Naive B cell (primary cell): ENCODE measurements at places on chromosomes 13 and 19. TPM values are rescaled to one million over a fixed set of nuclear protein-coding genes. Genes with fewer than 3 reads are reported as not detected.

The TNFSF9 gene
- 1.2 TPM for polyA plus RNA-seq

The ANKLE1 gene
- polyA plus RNA-seq, result not detected

The PABPC3 gene
- 0.09 TPM for polyA plus RNA-seq

The ZNF583 gene
- 16.9 TPM for polyA plus RNA-seq

The SELENOV gene
- not detected for polyA plus RNA-seq

The SHANK1 gene
- not detected for polyA plus RNA-seq

The ZNF578 gene
- polyA plus RNA-seq, result 3.8 TPM

The ZNF547 gene
- polyA plus RNA-seq, result 1.2 TPM

GRCh38 chr13:24612726-24613125 lies 67.5 kb upstream of the ATP12A start:
- DNase-seq, result no peak

- no peak for DNase-seq
Measured at GRCh38 chr19:5683177-5683886, 2.5 kb downstream of the HSD11B1L start.

DNA sequence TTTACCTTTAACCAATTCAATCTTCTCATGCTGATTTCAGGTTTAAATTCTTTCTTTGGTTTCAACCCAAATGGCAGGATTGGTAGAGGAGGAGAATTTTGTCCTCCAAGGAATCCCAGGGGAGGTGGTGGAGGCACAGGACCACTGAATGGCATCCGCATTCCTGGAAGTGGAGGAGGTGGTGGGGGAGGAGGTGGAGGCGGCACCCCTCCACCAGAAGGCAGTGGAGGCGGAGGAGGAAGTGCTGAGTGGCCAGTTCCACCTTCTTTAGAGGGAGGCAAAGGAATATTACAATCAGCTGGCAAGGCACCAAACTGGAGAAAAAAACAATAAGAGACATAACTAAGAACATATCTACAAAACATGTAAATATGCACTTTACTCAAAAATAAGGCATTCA lies 192.9 kb downstream of the DIAPH3 start:
- no peak for DNase-seq

DNA sequence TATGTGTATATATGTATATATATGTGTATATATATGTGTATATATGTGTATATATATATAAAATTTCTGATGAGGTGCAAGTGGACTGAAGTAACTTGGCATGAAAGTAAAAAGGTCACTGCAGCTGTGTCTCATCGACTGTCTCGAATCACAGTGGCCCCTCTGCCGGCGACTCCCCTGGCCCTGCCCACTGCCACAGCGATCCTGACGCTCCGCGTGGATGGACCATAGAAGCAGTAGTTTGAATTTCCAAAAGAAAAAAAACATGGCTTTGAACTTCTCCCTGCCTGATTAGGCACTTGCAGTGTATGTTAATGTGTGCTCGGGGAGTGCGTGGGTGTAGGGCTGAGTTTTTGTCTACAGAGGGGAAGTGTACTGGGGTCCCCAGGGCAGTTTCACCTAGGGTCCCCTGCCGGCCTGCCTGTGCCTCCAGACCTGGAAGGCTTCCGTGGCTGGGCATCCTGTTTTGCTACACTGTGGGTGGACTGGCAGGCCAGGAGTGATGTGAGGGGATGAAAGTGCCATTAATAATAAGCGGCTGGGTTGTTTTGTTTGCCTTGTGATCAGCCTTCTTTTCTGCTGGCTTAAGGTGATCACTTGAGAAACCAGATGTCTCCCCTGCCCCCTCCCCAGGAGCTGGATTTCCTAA lies 10.8 kb downstream of the ZIC5 start:
- no peak for DNase-seq

- no peak for DNase-seq
Measured at GRCh38 chr19:43501661-43502418, 2.7 kb downstream of the PHLDB3 start.

- DNase-seq, result peak; percentile 72
Measured at GRCh38 chr19:5143471-5144411, 174.8 kb downstream of the KDM4B start.

GRCh38 chr13:24511019-24511815 lies 1.4 kb downstream of the PARP4 start:
- DNase-seq, result peak; percentile 55

- DNase-seq, result no peak
Measured at GRCh38 chr13:98174307-98174706, 2.8 kb downstream of the RNF113B start.

GRCh38 chr13:80161896-80162295 lies 179.0 kb downstream of the SPRY2 start:
- DNase-seq, result no peak

GRCh38 chr19:13099073-13099999 lies 3.3 kb downstream of the LYL1 start:
- DNase-seq, result peak; percentile 81

DNA sequence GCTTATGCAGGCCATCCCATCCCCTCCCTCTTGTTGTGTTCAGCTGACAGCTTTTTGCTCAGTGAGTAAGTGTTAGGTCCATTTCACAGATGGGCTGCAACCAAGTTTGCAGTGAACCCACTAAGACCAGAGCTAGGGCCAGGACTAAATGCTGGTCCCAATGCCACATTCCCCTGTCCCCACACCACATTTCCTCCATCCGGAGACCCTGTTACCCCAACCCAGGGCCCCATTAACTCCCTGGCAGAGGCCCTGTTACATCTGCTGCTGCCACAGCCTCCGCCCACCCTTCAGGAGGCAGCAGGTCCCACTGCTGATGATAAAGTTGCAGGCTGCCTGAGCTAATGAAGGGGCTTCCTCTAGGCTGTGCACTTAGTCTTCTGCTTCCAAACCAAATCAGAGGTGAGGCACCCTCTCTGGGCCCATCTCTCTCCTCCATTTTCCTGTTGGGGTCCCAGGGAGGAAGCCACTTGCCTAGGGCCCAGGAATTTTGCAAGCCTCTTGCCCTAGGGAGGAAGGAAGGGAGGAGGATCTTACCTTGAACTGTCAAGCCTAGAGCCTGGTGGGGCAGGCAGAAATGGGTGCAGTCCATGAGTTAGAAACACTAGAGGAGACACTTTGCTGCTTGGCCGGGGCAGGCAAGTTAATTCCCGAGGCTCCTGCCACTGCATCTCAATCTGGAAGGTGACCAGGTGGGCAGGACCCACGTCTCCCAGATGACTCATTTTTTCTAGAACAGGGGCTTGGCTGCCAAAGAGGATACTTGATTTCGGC lies 3.4 kb upstream of the USF2 start:
- DNase-seq, result no peak

DNA sequence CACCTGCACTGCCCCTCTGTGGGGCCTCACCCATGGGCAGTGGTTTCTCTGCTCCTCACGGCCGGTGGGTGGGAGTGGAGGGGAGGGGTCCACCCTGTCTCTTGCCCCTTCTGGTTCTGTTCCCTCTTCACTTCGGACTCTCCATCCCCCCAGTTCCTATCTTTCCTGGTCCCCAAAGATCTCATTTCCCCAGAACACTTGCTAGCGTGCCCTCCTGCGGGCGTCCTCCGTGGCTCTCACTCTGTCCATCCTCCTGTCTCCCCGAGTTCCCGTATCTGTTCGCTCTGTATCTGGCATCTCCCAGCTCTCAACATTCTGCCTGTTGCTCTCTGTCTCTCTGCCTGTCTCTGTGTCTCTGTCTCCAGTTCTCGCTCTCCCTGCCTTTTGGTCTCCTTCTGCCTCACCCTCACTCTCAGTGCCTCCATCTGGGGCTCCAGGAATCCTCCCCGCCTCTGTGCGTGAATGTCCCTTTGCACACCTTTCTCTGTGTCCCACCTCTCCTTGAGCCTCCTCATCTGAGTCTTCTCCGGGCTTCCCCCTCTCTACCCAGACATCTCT lies 363 bp downstream of the SPIB start:
- no peak for DNase-seq

- no peak for DNase-seq
Measured at GRCh38 chr13:113474179-113474578, 16.3 kb downstream of the DCUN1D2 start.

GRCh38 chr19:8469613-8470368 lies 25.0 kb downstream of the HNRNPM start:
- DNase-seq, result no peak

GRCh38 chr19:13795595-13796300 lies 505 bp downstream of the ZSWIM4 start:
- no peak for DNase-seq

DNA sequence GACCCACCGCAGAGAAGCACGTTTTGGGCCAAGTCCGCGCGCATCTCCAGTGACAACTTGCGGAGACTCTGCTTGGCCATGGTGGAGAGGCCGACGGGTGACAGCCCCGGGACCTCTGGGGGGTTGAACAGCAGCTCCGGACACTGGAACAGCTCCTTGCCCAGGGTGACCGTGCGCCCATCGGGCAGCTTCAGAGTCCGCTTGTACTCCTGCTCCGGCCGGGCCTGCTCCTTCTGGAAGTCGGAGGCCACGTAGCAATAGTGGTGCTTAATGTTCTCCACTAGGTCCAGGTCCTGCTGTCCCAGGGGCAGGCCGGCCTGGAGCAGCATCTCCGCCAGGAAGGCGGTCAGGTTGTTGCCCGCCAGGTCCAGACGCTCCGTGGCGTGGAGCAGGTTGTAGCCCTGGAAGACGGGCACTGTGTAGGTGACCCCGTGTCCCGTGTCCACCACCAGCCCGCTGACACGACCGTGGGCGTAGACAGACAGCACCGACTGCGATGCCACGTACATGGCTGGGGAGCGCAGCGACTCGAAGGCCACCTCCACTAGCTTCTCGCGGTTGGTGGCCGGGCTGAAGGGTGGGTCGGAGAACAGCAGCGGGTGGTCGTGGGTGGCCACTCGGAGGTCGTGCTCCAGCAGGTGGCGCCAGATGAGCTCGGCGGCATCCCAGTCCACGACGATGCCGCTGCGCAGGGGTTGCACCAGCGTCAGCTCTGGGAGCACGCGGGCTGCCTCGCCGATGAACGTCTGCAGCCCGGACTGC lies 743 bp downstream of the ACTL9 start:
- DNase-seq, result no peak

DNA sequence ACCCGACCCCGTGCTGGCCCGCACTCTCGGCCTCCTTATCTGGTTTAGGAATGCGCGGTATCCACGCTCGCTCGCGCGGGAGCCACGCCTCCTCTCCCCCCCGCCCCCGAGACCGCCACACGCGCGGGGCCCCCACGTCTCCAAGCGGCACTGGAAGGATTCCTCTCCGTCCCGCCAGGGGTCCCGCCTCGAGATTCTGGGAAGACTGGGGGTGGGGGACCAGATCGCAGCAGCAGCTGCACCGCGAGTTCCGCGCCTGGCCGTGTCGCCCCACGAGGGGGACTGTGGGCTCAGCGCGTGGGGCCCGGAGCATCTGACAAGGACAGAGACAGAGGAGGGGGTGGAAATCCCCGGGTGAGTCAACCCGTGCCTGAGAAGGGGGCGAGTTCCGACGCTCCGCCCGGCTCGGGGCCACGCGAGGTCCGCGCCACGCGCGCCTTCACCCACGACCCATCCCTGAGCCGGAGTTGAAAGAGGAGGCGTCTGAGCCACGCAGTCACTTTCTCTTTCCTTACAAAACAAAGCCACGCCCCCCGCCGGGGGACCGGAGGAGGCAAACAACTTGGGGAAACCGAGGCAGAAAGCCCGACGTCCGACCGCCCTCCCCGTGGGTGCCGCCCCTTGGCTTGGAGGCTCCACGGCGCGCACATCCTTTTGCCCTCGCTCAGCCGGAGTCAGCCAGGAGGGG lies 814 bp downstream of the S1PR2 start:
- DNase-seq, result peak; percentile 60

- DNase-seq, result no peak
Measured at GRCh38 chr19:46783670-46784069, 4.7 kb downstream of the SLC1A5 start.

GRCh38 chr13:47774671-47774994 lies 226.4 kb downstream of the SUCLA2 start:
- no peak for DNase-seq

- DNase-seq, result no peak
Measured at GRCh38 chr19:36775768-36776167, 3.2 kb upstream of the ZNF850 start.

DNA sequence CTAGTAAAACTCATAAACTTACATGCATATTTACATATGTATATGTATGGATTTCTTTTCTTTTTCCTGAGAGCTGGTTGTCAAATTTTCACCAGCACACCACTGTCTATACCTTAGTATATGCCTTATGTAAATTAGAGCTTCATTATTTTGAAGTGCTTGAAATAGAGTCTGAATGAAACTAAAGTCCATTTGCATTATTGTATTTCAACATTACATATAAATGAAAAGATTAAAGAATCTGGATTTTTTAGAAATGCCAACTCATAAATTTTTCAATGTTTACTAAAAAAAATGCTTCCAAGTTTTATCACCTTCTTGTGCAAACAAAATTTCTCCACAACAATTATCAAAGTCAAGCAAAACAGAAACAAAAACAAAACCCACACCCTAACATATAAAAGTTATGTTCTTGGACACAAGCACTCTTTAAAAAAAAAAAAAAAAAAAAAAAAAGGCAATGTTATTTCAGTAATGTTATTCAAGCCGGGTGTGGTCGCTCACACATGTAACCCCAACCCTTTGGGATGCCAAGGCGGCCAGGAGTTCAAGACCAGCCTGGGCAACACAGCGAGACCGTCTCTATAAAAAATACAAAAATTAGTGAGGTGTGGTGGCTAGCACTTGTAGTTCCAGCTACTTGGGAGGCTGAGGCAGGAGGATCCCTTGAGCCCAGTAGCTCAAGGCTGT lies 18.3 kb downstream of the MED26 start:
- no peak for DNase-seq

DNA sequence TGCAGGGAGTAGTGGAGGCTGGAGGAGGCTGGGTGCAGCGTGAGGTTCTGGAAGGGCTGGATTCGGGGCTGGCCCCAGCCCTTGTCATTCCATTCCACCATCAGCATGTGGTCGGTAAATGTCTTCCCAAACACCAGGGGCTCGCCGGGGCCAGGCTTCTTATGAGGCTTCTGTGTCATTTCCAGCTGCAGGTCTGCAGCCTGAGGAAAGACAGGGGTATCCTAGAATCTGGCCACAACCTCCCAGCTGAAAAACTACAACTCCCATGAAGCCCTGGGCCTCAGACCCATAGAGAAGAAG lies 4.4 kb downstream of the BCAT2 start:
- peak; percentile 45 for DNase-seq

DNA sequence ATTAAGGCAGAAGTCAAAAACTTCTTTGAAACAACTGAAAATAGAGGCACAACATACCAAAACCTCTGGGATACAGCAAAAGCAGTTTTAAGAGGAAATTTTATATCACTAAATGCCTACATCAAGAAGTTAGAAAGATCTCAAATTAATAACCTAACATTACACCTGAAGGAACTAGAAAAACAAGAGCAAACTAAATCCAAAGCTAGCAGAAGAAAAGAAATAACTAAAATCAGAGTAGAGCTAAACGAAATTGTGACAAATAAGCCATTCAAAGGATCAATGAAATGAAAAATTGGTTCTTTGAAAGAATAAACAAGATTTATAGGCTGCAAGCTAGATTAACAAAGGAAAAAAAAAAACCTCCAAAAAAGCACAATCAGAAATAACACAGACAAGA lies 2.5 kb upstream of the GPR42 start:
- DNase-seq, result no peak

GRCh38 chr19:47729799-47730520 lies 15.4 kb upstream of the NOP53 start:
- DNase-seq, result no peak
